NCI-H2227 treated with DMSO at 0.1 percent for 48 hours (cell line): ENCODE measurements at places on chromosomes 2 and 18.
A peak's percentile ranks its signal among the peaks of the same experiment; 100 is the strongest.

DNA sequence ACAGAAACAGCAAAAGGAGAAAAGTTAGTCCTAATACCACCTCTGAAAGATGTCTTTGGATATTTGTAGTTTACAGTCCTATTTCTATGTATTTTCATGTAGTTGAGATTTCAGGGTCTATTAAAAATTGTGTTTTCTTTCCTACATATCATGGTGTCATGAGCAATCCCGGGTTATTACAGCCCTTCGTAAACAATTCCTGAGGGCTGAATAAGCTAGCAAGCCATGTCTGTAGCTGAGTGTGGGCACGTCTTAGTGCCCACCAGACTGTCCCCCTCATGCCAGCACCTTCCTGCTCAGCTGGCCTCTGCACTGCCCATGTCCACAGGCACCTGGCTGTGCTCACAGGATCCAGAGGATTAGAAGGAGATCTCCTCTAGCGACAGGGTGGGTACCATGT lies 60.6 kb downstream of the CTIF start:
- DNase-seq = no peak

- DNase-seq = no peak
These were observed 23.1 kb downstream of the DYSF start for GRCh38 chr2:71476495-71476894.

DNA sequence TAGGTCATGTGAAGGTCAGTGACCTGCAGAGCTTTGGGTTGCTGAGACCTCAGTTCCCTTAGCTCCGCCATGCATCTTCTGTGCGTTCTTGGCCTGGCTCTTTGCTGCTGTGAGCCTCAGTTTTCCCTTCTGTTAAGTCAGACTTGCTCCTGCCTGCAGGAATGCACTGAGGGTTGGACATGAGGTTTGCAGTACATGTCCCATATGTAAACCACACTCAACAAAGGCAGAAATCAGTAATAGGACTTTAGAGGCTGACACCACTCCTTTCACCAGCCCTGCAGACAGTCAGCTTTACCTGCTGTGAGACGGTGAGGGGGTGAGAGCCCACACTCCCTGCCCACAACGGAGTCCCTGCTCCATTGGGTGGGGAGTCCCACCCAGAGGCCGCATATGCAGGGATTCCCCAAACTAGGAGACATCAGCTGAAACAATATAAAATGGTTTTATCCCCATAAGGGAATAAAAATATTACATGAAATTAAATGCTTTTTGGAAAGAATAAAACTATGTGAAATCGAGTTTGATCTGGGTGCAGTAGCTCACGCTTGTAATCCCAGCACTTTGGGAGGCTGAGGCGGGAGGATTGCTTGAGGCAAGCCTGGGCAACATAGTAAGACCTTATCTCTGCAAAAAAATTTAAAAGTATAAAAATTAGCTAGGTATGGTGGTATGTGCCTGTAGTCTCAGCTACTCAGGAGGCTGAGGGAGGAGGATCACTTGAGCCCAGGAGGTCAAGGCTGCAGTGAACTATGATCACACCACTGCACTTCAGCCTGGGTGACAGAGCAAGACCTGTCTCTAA lies 55.1 kb downstream of the MYO7B start:
- DNase-seq = no peak

- DNase-seq = no peak
These were observed 86.5 kb upstream of the TTC39C start for GRCh38 chr18:23927821-23928746.

- DNase-seq = no peak
These were observed 259.2 kb downstream of the SLC4A3 start for GRCh38 chr2:219886615-219887014.

GRCh38 chr2:205769879-205770278 lies 87.6 kb downstream of the NRP2 start:
- DNase-seq = no peak

GRCh38 chr2:122249673-122250072 lies 494.2 kb downstream of the TSN start:
- DNase-seq = no peak

GRCh38 chr2:150759531-150759930 lies 272.1 kb upstream of the RND3 start:
- DNase-seq = no peak

DNA sequence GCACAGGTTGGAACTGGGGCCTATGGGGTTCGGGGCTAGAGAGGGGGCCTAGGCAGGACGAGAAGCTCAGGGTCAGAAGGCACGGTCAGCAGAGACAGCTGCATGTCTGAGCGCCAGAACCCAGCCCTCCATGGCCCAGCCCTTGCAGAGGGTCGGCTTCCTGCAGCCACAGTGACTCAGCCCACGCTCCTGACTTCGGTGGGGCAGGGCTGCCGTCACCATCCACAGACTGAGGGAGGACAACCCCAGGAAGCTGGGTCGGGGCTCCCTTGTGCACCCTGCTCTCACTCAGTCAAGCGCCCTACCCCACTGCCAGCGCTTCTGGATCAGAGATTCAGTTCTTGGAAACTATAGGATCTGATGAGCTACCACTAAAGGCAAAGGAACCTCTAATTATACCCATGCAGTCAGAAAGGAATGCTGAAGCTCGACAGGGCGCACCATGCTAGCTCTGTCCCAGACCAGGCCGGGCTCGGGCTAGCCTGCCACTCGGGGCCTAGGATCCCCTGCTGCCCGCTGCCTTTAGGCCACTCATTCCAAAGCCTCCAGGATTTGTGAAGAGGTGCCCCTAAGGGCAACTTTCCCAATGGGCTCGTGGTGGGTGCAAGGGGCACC lies 3.0 kb downstream of the ACTR1B start:
- DNase-seq = no peak

DNA sequence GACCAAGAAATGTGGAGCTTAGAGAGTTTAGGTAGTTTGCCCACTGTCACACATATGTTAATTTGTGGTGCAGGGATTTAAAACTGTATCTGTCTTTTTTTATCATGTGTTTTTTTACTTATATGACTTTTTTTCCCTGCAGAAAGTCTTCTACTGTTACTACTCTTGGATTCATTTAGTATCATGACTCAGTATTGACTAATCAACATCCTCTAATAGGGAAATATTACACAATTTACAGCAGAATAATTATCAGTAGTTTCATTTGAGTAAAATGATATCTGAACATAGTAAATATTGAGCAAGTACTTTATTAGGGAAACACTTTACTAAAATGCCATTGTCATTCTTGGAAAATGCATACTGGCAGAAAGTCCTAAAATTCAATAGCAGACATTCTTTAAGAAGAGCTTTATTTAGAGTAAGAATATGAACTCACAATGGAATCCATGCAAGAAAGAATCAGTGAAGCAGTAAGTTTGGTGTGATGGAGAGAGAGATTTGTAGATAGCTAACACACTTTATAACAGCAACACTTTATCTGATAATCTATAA lies 425.9 kb upstream of the SLC8A1 start:
- no peak for DNase-seq

DNA sequence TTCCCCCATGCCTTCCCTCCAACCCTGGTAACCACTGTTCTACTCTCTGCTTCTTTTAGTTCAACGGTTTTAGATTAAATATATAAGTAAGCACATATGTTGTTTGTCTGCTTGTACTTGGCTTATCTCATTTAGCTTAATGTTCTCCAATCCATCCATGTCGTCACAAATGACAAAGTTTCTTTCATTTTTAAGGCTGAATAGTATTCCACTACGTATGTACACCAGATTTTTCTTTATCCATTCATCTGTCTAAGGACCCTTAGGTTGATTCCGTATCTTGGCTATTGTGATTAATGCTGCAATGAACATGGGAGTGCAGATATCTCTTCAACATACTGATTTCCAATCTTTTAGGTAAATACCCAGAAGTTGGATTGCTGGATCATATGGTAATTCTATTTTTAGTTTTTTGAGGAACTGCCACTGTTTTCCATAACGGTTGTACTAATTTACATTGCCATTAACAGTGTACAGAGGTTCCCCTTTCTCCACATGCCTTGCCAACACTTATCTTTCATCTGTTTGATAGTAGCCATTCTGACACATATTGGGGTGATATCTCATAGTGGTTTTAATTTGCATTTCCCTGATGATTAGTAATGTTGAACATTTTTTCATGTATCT lies 8.1 kb downstream of the ASB3 start:
- DNase-seq = no peak

GRCh38 chr2:9778471-9779316 lies 64.6 kb upstream of the TAF1B start:
- no peak for DNase-seq

DNA sequence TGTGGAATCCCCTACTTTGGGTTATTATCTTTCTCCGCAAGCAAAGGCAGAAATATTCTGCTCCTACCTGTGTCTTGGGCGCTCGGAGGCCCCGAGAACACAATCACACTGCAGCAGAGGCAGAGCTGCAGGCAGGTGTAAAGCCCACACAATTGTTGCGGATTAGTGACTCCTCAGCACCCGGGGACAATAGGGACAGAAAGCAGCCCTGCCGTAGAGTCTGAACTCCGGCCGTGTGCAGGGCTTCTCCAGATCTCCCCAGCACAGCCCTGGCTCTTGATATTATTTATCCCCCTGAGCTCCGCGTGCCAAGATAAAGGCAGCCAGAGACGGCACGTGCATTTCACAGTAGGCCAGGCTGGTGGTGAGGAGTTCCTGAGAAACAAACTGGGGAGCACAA lies 229.2 kb downstream of the EN1 start:
- no peak for DNase-seq

GRCh38 chr18:72339976-72340375 lies 204.2 kb downstream of the CBLN2 start:
- DNase-seq = no peak

GRCh38 chr2:126655500-126656430 lies at the start of gene GYPC:
Gene GYPC, plus strand, starts transcription at chr2:126656158. Its CDS starts 106 bp downstream, at chr2:126656264.
- DNase-seq = no peak

GRCh38 chr2:102940684-102941083 lies 178.9 kb downstream of the TMEM182 start:
- no peak for DNase-seq

DNA sequence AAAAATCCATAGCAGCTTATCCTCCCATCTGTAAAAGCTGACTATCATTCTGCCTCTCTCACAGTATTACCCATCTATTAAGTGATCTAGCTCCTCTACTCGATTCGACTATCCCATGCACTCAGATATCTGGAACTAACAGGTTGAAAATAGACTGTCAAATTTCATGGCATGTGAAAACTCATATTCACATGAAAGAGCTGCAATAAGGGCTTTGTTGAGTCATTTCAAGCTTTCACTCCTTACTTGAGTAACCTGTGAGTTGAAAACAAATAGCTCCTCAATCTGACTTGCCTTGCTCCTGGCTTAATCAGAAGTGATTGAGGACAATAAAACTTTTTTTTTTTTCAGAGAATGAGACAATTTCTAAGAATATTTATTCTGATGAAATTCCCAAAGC lies 192.4 kb upstream of the ERBB4 start:
- DNase-seq = no peak

GRCh38 chr2:150485871-150486538 lies 1.5 kb downstream of the RND3 start:
- DNase-seq = peak; percentile 72

- DNase-seq = peak; percentile 66
These were observed 333.1 kb downstream of the DSEL start for GRCh38 chr18:67183398-67183797.

DNA sequence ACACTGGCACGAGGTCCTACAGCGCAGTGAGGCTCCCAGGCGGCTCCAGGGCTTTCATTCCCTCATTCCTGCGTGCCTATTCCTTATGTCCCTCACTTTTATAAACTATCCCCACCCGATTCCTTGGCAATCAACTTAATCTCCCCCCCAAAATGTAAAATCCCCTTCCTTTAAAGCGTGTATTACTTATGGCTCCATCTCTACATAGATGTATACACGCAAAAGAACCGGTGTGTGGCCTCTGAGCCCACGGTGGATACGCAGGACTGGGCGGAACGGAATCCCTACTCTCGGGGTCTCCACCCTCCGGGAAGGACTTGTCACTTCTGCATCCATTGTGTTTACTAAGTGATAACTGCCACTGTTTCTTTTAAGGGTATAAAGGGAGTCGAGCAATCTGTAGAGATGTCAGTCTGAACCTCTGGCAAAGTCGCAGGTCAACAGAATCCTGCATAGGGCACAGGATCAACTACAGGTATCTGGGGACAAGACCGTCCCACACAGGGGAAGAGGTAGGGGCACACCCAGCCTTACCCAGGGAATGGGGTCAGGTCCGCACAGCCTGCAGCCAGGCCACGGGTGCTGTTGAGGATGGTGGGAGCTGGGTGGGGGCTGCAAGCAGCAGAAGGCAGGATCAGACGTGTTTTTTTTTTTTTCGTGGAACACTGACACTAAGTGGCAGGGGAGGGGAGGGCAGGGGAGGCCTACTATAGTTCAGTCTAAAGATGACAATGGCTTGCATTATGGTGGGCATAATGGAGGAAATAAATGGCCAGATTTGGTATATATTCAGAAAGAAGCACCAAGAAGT lies 42.1 kb downstream of the HDLBP start:
- no peak for DNase-seq

DNA sequence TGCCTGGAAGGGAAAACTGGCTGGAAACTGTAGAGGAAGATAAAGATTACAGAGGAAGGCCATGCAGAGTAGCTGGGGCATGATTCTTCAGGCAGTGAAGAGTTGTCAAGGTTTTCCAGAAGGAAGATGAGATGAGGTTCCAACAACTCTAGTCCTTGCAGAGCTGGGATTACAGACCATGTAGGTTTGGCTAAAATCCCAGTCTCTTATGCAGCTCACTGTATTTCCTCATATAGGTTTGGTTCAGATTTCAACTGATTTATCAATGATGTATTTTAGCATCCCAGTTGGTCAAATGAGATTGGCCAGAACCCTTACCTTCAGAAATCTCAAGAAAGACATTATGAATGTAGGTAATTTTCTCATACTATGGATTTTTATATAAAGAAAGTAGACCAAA lies 16.4 kb downstream of the FAP start:
- DNase-seq = no peak

- no peak for DNase-seq
These were observed 18.5 kb upstream of the SERPINB12 start for GRCh38 chr18:63523660-63524059.

DNA sequence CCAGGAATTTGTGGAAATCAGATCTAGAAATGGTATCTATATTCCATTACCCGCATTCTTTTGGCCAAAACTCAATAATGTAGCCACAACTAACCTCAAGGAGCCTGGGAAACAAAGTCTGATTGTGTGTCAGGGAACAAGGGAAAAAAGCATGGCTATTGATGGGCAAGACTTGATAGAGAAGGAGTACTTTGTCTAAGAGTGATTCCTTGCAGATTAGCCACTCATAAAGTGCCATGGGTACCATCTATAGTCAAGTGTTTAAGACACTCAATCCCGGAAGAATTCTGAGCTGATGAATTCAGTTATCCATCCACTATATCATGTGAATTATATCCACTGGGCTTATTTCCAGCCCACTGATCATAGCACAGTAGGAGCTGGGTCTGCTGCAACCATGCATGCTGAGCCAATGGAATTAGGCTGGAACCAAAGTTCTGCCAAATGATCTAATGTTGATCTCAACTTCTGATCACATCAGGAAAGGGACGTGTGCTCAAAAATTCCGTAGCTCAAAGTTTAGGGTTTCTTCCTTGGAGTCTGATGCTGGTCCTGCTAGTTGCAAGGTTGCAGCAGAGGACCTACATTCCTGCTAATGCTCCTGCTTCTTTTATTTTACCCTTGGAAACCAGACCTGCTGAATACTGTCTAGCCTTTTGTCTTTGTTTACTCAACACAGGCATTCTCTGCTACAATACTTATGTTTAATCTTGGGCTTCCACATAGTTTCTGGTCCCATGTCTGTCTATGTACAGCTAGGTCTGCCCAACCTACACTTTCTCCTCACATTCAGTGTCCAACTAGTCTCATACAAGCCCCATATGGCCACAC lies 629.7 kb downstream of the IRS1 start:
- DNase-seq = no peak
